ENCODE measurements at places on chromosomes 2 and 18.

GRCh38 chr2:102661846-102662245 is 42.5 kb downstream of the SLC9A2 start:
- H3K4me3 ChIP-seq: no peak overlapping the region
- H3K27me3 ChIP-seq: peaks cover 8% of the 10 kb centered on the region
- H3K36me3 ChIP-seq: no peaks in the 10 kb centered on the region
- H3K27ac ChIP-seq: no peak overlapping the region

DNA sequence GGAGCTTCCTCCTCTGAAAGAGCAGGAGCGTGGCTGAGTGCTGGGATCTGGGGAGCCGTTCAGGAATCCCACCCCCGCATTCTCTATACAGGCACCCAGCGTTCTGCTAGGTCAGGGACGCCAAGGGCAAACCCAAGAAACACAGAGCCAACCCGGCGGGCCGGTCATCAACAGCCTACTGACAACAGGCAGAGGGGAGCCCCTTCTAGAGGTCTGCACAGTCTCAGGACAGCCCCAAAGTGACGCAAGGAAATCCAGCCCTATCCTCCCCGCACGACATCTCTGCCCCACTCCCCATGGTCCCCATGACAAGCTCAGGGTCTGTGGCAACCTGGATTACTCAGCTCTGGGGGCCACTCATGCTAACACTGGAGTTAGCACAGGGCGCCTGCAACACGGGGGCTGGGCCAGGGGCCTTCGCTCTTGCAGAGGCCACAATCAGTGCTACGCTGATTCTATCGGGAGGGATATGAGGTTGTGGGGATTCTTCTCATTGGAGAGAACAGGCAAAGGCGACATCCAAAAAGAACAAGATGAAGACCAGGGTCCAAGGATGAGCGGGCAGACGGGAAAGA is 81.6 kb downstream of the PXDN start:
- H3K27ac ChIP-seq: no peak overlapping the region
- H3K4me1 ChIP-seq: peaks cover 3% of the 10 kb centered on the region
- no peaks in the 10 kb centered on the region for H3K36me3 ChIP-seq
- H3K4me3 ChIP-seq: no peak overlapping the region
- no peak for DNase-seq

DNA sequence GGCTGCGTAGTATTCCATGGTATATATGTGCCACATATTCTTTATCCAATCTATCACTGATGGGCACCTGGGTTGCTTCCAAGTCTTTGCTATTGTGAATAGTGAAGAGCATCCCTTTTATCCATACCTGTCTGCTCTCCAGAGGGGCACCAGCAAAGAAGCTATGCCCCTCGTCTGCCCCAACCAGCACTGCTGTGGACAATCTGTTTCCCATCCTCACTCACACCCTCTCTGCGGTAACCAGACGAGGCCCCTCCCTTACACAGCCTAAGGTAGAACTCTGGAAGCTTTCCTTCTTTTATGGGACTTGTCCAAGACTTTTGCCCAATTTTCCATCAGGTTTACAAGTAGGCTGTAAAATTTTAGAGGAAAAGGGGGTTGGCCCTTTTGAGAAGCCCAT is 24.9 kb downstream of the TTR start:
- H3K36me3 ChIP-seq: no peaks in the 10 kb centered on the region
- no peaks in the 10 kb centered on the region for H3K27me3 ChIP-seq
- H3K4me1 ChIP-seq: peaks cover 13% of the 10 kb centered on the region
- peak overlapping the region; percentile 59 for H3K27ac ChIP-seq
- no peak for DNase-seq
- H3K4me3 ChIP-seq: no peak overlapping the region

- H3K27ac ChIP-seq: no peak overlapping the region
- no peak for DNase-seq
- no peaks in the 10 kb centered on the region for H3K27me3 ChIP-seq
- H3K4me1 ChIP-seq: peaks cover 5% of the 10 kb centered on the region
- H3K36me3 ChIP-seq: peaks cover 27% of the 10 kb centered on the region
Measured at GRCh38 chr18:6284761-6285160, 129.9 kb downstream of the L3MBTL4 start.

DNA sequence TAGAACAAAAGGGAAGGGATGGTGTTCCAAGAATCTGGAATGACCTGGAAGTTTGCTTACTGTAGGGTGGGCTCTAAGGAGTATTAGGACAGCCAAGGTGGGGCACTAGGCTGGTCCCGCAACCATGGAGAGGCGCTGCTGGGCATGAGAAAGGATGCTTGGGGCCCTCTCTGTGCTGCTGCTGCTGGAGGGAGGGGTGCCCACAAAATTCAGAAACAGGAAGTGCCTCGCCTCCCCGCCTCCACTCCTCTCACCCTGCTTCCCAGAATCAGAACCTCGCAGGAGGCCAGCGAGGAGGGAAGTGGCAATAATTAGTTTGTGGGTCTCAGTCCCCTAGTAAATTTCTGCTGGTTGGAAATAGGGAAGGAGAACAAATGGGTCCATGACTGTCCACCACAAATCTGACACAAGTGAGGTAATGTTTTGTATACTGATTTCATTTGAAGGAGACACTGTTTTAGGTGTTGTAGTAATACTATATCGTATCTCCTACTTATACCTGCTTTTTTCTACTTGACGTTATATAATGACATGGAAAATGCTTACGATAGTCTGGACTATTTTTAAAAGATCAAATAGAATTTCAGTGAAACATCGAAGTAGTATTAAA is 7.9 kb upstream of the PDCL3 start:
- no peaks in the 10 kb centered on the region for H3K36me3 ChIP-seq
- no peak overlapping the region for H3K4me3 ChIP-seq
- peaks cover 8% of the 10 kb centered on the region for H3K4me1 ChIP-seq
- H3K27ac ChIP-seq: no peak overlapping the region
- no peak for DNase-seq
- H3K27me3 ChIP-seq: no peaks in the 10 kb centered on the region

DNA sequence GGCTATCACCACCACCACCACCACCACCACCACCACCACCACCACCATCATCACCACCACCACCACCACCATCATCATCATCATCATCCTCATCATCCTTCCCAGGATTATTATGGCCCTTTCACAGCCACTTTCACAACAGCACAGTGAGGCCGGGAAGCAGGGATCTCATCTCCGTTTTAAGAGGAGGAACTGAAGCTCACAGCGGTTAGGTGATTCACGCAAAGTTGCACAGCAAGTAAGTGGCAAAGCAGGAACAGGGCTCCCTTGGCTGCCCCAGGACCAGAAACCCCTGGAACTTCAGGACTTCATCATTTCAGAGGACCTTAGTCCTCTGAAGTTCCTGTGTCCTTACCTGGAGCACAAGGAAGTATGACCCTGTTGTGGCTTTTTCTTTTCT is 26.8 kb downstream of the MRPL35 start:
- H3K27ac ChIP-seq: peak overlapping the region; percentile 92
- DNase-seq: no peak
- H3K27me3 ChIP-seq: no peaks in the 10 kb centered on the region
- H3K36me3 ChIP-seq: no peaks in the 10 kb centered on the region

DNA sequence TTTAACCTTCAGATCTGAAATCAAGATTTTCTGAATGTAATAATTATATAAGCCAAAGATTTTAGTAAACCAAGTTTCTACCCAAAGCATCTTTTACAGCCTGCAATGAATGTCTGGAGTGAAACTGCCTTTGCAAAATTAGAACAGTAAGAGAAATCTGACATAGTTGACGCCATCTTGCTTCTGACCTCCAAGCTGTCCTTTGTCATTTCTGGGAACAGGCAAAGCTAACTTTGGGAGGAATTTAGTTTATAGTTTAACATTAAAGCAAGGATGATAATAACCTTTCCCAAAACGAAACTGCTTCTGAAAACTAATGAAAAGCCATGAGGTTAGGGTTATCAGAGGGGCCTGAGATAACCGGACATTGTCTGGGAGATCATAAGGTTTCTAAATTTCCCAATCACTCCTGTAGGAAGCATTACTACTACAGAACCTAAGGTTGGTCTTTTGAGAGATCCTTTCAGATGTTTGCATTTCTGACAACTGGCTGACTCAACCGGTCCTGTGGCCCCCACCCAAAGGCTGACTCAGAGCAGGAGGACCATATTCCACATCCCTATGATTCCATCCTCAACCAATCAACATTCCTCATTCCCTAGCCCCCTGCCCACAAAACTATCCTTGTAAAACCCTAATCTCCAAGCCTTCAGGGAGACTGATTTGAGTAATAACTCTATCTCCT is 124.5 kb downstream of the TMEM131 start:
- peaks cover 22% of the 10 kb centered on the region for H3K36me3 ChIP-seq
- peaks cover 62% of the 10 kb centered on the region for H3K4me1 ChIP-seq
- no peaks in the 10 kb centered on the region for H3K27me3 ChIP-seq
- H3K4me3 ChIP-seq: no peak overlapping the region
- DNase-seq: no peak

- no peak overlapping the region for H3K4me3 ChIP-seq
- H3K27ac ChIP-seq: peak overlapping the region; percentile 14
- peaks cover 6% of the 10 kb centered on the region for H3K4me1 ChIP-seq
- no peak for DNase-seq
Measured at GRCh38 chr2:101272045-101272784, 19.5 kb downstream of the CNOT11 start.

DNA sequence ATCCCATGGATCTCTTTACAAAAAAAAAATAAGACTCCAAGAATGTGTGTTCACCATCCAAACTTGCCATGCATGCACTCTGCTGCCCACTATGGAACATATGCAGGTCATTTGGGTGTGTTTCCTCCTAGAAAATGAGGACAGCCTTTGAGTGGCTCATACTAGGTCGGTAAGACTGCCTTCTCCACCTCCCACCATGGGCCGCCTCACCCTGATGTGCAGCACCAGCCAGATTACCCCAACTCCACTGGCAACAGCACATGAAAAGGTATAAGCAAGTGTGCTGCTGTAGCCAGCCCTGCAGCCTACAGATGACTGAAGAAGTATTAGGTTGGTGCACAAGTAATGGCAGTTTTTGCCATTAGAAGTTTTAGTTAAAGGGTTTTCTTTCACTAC is 214.2 kb downstream of the ATAD2B start:
- H3K27me3 ChIP-seq: no peaks in the 10 kb centered on the region
- no peak overlapping the region for H3K4me3 ChIP-seq
- H3K36me3 ChIP-seq: peaks cover 46% of the 10 kb centered on the region
- H3K27ac ChIP-seq: no peak overlapping the region

- no peaks in the 10 kb centered on the region for H3K27me3 ChIP-seq
- H3K36me3 ChIP-seq: no peaks in the 10 kb centered on the region
- H3K27ac ChIP-seq: no peak overlapping the region
- no peak overlapping the region for H3K4me3 ChIP-seq
- no peak for DNase-seq
- H3K4me1 ChIP-seq: no peaks in the 10 kb centered on the region
Measured at GRCh38 chr2:51976623-51977022, 944.7 kb upstream of the NRXN1 start.

DNA sequence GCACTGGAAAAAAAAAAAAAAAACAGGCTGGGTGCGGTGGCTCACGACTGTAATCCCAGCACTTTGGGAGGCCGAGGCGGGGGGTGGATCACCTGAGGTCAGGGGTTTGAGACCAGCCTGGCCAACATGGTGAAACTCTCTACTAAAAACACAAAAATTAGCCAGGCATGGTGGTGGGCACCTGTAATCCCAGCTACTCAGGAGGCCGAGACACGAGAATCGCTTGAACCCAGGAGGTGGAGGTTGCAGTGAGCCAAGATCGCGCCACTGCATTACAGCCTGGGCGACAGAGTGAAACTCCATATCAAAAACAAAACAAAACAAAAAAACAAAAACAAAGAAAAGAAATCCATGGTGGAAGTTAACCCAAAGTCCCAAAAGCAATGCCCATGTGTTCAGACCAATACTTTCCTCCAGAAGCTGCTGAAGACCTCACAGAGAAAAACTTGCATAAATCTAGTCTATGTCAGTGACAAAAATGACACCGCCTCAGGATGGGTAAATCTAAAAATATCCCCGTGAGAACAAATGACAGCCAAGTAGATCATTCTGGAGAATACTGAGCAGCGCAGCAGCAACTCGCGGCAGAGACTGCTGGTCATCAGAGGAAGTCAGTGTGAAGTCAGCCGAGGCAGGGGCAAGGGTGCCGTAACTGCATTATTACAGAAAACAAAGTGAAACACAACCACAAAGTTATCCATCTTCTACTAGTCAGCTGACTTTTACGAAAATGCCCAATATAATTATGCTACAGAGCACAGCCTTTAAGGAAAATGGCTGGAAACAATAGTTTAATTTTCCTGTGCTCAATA is 41.0 kb downstream of the LPIN2 start:
- no peaks in the 10 kb centered on the region for H3K27me3 ChIP-seq
- peaks cover 54% of the 10 kb centered on the region for H3K4me1 ChIP-seq
- peak overlapping the region; percentile 78 for H3K4me3 ChIP-seq
- DNase-seq: peak; percentile 77

GRCh38 chr2:112031473-112032223 is 23.4 kb upstream of the TMEM87B start:
- no peaks in the 10 kb centered on the region for H3K4me1 ChIP-seq
- no peak overlapping the region for H3K4me3 ChIP-seq
- H3K36me3 ChIP-seq: no peaks in the 10 kb centered on the region
- no peak overlapping the region for H3K27ac ChIP-seq
- DNase-seq: no peak

- no peak overlapping the region for H3K4me3 ChIP-seq
- H3K36me3 ChIP-seq: no peaks in the 10 kb centered on the region
- peaks cover 8% of the 10 kb centered on the region for H3K4me1 ChIP-seq
- no peak overlapping the region for H3K27ac ChIP-seq
- peaks cover 8% of the 10 kb centered on the region for H3K27me3 ChIP-seq
Measured at GRCh38 chr2:58701688-58702301, 460.7 kb upstream of the FANCL start.

- no peaks in the 10 kb centered on the region for H3K36me3 ChIP-seq
- no peak overlapping the region for H3K27ac ChIP-seq
- DNase-seq: no peak
- H3K4me3 ChIP-seq: no peak overlapping the region
Measured at GRCh38 chr2:155546721-155547555, 785.6 kb downstream of the NR4A2 start.

DNA sequence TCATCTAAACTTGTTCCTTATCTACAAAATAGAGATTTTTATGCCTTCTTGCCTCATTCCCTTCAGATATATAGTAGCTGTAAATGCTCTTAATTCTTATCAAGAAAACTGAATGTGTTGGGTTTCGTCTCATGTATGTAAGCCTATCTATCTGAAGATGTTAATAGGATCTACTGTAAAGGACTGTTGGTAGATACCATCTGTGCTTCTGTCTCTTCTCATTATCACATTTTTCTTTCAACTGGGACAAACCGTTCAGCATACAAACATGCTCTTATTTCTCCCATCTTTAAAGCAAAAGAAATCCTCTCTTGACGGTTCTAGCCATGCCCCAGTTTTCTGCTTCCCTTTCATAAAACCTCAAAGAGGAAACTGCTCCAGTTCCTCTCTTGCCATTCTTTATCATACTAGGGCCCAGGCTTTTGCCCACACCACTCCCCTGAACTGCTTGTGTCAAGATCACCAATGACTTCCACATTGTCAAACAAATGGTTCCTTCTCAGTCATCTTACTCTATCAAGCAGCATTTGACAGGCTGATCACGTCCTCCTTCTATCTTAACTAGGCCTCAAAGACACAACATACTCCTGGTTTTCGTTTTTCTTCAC is 88.7 kb downstream of the ARHGEF33 start:
- no peaks in the 10 kb centered on the region for H3K27me3 ChIP-seq
- H3K27ac ChIP-seq: no peak overlapping the region

GRCh38 chr2:3079959-3080948 is 297.4 kb downstream of the EIPR1 start:
- DNase-seq: no peak
- H3K4me1 ChIP-seq: no peaks in the 10 kb centered on the region
- no peak overlapping the region for H3K4me3 ChIP-seq

GRCh38 chr2:16093639-16094529 is 153.5 kb downstream of the MYCN start:
- DNase-seq: no peak
- no peaks in the 10 kb centered on the region for H3K36me3 ChIP-seq
- H3K27ac ChIP-seq: no peak overlapping the region
- H3K4me3 ChIP-seq: no peak overlapping the region
